Skeletal muscle tissue (tissue), 5 donors: ENCODE measurements at places on chromosomes 7 and 10. TPM values are rescaled to one million over a fixed set of nuclear protein-coding genes. Genes with fewer than 3 reads are reported as not detected.

Gene KCNH2
- 7.3 TPM for total RNA-seq

Gene TMEM168
- total RNA-seq, result 20.4 TPM

Gene FRG2B
- total RNA-seq, result not detected

Gene HOXA5
- 4.2 TPM for total RNA-seq

Gene CHN2
- total RNA-seq, result 11.0 TPM

Gene TUBAL3
- total RNA-seq, result not detected
